ENCODE measurements at places on chromosomes 2 and 18. TPM values are rescaled to one million over a fixed set of nuclear protein-coding genes. Genes with fewer than 3 reads are reported as not detected.
A peak's percentile ranks its signal among the peaks of the same experiment; 100 is the strongest.

DNA sequence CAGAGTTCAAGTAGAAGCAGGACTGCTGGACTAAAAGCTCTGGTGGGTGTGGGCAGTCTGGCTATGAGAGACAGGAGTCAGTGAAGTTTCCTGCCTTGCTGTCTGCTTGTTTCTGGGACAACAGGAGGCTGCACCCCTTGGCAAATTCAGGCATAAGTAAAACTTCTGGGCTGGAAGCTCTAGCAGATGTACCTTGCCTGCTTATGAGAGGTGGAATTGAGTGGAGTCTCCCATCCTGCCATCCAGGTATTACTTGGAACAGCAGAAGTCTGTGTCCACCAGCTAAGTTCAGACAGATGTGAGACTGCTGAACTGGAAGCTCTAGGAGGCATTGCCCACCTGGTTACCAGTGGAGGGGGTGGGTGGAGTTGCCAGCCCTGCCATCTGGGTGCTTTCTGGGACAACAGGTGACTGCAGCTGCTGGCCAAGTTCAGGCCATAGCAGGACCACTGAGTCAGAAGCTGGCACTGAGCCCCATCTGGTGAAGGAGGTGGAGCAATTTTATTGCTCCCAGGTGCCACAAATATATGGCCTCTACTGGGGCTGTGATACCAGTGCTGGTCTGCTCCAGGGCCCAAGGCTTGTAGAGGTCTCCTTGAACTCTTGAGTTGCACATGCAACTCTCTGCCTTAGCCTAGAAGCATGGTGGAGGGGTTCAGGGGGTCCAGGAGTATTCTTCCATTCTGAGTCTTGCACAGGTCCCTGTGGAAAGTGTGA lies 199.4 kb upstream of the FN1 start:
- no peak for ATAC-seq

GRCh38 chr2:10963155-10963554 lies 51.4 kb downstream of the KCNF1 start:
- no peak for ATAC-seq

GRCh38 chr2:48414640-48414979 lies 115.3 kb upstream of the STON1 start:
- no peak for ATAC-seq

DNA sequence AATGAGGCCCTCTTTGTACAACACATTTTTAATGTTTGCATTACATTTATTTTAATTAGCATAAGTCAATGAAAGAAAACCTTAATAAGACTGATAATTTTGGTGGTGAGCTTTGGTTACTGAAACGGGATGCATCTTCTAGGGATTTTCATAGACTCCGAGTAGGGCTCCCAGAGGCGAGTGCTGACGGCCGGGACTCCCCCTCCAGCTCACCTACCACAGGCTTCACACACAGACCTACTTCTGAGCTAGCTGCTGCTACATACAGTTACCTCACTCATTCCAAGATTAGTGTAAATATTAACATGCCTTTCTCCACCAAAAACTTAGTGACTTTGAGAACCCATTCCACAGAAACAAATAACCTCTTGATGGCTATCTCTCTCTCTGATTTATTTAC lies 271.1 kb downstream of the GALR1 start:
- ATAC-seq = no peak

DNA sequence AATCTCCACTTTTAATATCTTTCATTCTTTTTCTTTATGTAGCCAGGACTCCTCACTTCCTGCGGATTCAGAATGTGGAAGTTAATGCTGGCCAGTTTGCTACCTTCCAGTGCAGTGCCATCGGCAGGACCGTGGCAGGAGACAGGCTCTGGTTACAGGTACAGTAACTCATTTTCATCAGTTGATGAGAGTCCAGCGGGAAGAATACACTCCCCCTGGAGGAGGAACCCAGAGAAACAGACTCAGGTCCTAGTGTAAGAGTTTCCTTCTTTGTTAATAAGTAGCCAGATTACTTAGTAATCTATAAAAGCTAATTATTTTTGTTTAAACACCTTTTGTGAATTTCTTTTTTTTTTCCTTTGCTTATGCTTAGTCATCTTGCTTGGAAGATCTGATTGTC lies 359.4 kb downstream of the PTPRM start:
- no peak for ATAC-seq

- no peak for ATAC-seq
These were observed 224.7 kb downstream of the MTX2 start for GRCh38 chr2:176493909-176494308.

Gene DAW1
- total RNA-seq = not detected

Gene SLC35F6
- 53.9 TPM for total RNA-seq

DNA sequence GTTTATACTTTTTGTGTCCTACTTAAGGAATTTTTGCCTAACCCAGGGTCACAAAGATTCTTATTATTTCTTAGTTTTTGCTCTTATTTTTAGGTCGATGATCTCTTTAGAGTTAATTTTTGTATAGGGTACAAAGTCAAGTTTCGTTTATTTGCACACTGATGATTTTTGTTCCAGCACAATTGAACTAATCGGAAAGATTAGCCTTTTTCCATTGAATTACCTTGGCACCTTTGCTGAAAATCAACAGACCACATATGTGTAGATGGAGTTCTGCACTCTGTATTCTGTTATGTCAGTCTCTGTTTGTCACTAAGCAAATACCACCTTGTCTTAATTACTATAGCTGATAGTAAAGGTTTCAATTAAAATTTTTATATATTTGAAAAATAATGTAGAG lies 18.7 kb downstream of the EML4 start:
- no peak for ATAC-seq

- ATAC-seq = no peak
These were observed 55.6 kb downstream of the THADA start for GRCh38 chr2:43540021-43540779.

DNA sequence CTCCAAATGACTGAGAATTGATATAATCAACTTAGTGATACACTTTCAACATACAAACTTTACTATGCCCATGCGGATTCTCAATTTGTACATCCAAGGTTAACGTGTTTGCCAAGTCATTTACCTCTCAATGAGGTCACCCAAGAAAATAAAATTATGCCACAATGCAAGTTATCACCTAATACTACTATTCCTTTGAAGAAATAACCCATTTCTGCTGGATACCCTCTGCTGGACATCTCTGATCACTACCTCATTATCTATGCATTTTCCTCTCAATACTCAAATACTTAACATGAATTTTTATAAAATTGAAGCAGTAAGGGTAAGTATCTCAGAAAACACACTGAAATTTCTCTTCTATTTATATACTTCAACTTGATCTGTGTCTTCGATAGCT lies 12.7 kb downstream of the HNRNPLL start:
- no peak for ATAC-seq

DNA sequence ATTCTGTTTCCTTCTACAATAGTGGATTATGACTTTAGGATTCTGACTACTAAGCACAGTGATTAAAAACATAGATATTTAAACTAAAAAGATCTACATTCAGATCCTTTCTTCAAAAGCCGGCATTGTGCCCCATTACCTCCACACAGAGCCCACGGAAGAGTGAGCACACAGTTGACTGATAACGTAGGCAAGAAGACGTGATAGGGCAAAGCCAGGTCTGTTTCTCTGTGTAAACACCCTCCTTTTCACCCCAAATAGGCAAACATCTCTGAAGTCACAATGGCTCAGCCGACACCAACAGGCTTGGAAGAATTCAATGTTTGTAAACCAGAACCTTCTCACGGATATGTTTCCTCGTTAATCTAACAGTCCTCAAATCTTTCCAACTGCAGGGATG lies 302.9 kb downstream of the CMPK2 start:
- ATAC-seq = no peak

DNA sequence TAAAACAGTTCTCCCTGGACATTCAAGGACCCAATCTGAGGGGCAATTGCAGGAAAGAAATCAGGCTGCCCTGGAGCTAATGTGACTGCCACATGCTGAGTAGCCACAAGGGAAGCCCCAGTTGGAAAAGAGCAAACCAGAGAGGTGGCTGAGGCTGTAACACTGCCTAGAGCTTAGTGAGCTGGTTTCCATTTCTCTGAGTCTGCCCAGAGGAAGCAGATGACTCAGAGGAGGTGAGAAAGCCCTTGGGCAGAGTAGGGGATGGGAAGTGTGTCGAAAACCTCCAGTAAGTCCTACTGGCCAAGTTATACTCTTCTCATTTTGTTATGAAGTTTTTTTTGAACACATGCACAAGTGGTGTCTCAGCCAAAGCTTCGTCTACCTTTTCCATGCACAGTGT lies 753.0 kb downstream of the CNTNAP5 start:
- no peak for ATAC-seq

Gene ATP8B1
- 5.3 TPM for total RNA-seq

GRCh38 chr2:86000131-86000937 lies 105.4 kb downstream of the POLR1A start:
- peak; percentile 42 for ATAC-seq

Gene FSIP2
- total RNA-seq = 2.4 TPM

DNA sequence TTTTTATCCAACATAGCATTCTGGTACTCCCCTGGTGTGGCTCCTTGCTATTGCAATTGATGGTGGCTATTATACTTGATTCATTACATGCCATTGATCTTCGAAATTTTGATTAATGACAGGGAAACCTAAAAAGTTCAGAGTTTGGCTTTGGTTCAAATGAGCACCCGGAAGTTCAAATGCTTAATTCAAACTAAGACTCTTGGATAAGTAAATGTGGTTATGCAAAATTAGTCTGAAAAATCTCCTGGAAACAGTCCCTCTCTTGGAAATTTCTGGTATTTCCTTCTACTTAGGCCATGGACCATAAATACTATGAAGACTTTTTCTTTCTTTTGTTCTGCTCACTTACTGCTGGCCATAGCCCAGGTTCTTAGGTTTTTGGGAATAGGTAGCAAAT lies 65.3 kb upstream of the SMIM21 start:
- ATAC-seq = no peak

Gene ZFAND2B
- total RNA-seq = 35.8 TPM

Gene CTLA4
- 0.19 TPM for total RNA-seq

DNA sequence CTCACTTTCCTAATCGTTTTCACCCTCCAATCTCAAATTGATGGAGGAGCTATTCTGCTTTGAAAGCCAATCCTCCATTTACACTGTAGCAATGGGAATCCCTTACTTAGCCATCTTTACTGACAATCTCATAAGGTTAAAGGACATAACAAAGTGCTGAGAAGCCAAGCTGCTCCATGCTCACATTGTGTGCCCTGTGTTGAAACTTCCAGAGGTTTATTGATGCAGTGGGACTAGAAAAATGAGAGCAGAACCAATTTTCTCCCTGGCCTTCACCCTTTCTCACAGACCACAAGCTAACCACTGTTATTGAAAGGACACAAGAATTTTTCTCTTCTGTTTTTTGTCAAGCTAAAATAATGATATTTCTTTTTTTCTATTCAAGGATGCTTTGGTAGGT lies 63.8 kb downstream of the CSRNP3 start:
- ATAC-seq = no peak

DNA sequence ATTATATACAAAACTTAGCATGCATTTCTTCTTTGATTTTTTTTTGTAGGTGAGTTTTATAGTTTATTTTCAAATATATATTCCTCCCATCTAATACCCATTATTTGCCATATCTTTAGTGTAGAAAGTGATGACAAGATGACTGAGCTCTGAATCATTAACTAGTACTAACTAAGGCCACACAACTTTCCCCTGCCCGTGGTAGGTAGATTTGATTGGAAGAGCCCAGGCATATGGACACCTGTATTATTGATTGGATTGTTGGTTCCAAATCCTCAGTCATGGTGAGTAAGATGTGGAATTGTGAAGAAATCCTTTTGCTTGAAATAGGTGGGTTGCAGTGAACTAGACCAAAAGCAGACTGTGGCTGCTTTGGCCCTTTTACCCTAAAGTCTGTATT lies 54.8 kb downstream of the ABI2 start:
- ATAC-seq = no peak

GRCh38 chr2:237824085-237824484 lies 25.5 kb downstream of the RBM44 start:
- ATAC-seq = no peak

Gene PTPRM
- 65.8 TPM for total RNA-seq

GRCh38 chr18:74784752-74785151 lies 187.1 kb downstream of the ZNF407 start:
- ATAC-seq = no peak

Gene NEU2
- total RNA-seq = not detected

GRCh38 chr2:230266638-230267037 lies 41.1 kb downstream of the SP140 start:
- ATAC-seq = no peak

- ATAC-seq = no peak
These were observed 150.2 kb downstream of the KCNH7 start for GRCh38 chr2:162688403-162688802.

DNA sequence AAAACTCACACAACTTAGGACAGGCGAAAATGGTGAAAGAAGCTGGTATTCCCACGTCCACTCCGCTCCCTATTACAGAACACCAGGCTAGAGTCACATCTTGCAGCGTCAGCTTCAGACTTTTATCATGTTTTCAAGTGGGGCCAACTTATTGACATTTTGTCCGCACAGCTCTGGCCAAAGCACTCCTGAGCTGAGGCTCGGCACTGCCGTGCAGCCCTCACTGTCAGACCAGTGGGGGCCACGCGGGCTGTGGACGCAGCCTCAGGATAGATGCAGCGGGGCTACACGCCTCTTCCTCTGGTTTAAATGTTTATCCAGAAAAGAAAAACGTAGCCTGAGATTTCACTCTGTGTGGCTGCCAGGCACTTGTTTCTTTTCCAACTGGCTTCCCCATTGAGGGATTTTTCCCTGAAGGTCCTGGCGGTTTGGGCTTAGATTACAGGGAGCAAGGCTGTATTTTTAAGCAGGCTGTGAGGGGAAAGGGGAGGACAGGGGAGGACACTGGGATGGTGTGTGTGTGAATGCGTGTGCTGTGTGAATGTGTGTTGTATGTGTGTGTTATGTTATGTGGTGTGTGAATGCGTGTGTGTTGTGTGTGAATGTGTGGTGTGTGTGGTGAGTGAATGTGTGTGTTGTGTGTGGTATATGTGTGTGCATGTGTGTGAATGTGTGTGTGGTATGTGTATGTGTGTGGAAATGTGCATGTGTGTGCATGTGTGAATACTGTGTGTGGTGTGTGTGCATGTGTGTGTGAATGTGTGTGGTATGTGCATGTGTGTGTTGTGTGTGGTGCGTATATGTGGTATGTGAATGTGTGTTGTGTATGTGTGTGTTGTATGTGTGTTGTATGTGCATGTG lies 267.6 kb downstream of the DCDC2C start:
- ATAC-seq = no peak

DNA sequence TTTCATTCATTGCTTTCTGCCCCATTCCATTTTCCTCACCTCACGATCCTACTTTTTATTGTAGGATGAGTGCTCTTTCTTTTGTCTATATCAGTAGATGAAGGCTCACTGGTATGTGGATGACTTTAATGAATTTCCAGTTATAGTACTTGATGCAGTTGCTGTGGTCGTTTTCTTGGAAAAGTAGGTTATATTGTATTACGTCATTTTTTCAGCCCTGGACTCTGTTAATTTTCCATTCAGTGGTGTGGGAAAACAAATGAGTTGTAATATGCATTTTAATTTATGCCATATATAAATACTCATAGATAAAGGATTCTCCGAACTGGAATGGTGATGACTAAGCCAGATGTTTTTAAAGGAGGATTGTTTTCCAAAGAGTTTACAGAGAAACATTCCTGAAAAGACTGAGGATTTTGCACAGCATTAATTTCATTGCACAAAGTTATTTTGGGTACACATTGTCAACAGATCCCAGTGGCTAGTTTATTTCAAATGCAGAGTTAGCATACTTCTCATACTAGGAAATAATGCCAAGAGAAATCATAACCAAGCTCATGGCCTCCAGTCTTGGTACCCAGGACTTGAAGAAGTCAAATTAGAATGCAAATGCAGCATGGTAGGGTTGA lies 189.7 kb downstream of the PAX3 start:
- no peak for ATAC-seq

- no peak for ATAC-seq
These were observed 68.2 kb upstream of the NRP2 start for GRCh38 chr2:205613970-205614559.

GRCh38 chr18:11994703-11995444 lies 13.6 kb downstream of the IMPA2 start:
- ATAC-seq = peak; percentile 30
